Activated naive CD4-positive, alpha-beta T cell treated with anti-CD3 and anti-CD28 coated beads, Interleukin-2, amount 10 ng/mL, durations not matched to agents 7 days and 5 days (primary cell): ENCODE measurements at places on chromosomes 2 and 18.

DNA sequence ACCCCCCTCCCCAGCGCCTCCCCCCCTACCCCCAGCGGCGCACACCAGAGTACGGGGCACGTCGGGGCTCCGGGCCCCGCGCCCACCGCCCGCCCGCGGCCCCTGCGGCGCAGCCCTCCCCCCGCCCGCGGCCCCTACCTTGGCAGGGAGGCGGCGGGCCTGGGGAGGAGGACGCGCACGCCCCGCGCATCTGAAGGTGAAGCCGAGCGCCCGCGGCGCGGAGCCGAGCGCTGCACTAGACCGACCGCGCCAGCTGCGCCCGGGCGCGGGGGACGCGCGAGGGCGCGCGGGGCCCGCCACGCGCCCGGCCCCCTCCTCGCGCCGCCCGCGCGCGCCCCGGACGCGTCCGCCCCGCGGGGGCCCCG, at the start of gene ZNF516:
ZNF516 (minus strand) TSS at position 237 of the 365 bp plus-strand sequence. CDS start 52,188 bp downstream, outside the sequence.
- DNase-seq: peak; percentile 47

DNA sequence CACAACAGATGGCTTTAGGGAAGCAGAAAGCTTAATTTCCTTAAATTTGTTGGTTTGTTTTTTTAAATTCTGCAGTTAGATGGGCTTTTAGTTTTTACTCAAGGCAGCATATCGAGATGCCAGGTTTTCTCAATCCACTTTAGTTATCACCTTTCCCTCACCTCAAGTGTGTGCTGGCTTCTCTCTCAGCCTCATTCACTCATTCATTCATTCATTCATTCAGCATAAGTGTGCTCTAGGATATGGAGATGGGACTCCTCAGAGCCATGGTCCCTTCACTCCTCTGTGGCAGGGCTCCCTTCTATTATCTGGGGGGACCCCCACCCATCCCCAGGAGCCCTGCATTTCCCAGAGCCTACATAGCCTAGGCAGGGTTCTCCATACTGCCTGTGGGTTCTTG, 19.0 kb downstream of the VIL1 start:
- no peak for DNase-seq

DNA sequence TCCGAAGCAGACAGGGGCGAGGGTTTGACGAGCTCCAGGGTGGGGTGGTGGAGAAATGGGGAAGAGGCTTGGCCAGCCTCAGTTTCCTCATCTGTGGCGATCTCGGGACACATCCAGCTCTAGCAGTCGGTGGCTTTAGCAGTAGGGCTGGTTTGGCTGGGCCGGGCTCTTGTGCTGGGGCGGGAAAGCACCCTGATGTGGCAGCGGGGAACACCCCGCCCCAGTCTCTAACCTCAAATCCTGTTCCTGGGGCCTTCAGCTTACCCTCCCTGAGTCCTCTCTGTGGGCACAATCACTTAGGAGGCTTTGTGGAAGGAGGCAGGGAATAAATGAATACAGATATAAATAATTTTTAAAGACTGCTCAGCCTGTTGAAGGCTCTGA, 26.5 kb upstream of the MCFD2 start:
- peak; percentile 79 for DNase-seq

- DNase-seq: no peak
Observed at GRCh38 chr2:152657043-152657442, 60.2 kb downstream of the PRPF40A start.

DNA sequence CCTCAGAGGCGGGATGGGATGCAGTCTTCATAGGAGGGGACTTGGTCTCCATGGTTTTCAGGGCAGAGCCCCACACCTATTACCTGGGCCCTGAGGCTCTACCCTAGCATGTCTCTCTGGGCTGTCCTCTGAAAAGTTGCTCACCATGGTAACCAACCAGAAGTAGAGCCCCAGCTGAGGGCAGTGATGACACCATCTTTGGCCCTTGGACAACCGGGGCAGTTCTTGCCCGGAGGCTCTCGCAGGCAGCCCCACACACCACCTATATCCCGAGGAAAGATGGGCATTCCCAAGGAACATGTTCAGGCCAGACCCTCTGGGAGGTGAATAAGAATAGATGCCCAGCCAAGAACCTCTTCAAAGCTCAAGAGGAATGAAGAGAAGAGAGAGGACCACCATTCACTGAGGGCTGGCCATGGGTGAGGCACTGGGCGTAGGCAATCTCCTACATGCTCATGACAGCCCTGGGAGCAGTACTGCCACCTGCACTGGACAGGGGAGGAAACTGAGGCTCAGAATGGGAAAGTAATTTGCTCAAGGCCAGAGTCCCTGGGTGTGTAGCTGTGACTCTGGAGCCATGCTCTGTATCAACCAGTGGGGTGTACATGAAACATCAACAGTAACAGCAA, 72.5 kb downstream of the HS1BP3 start:
- no peak for DNase-seq

GRCh38 chr18:59686260-59686659, 11.0 kb downstream of the CCBE1 start:
- no peak for DNase-seq

GRCh38 chr2:63814114-63814513, 27.6 kb upstream of the UGP2 start:
- DNase-seq: no peak

DNA sequence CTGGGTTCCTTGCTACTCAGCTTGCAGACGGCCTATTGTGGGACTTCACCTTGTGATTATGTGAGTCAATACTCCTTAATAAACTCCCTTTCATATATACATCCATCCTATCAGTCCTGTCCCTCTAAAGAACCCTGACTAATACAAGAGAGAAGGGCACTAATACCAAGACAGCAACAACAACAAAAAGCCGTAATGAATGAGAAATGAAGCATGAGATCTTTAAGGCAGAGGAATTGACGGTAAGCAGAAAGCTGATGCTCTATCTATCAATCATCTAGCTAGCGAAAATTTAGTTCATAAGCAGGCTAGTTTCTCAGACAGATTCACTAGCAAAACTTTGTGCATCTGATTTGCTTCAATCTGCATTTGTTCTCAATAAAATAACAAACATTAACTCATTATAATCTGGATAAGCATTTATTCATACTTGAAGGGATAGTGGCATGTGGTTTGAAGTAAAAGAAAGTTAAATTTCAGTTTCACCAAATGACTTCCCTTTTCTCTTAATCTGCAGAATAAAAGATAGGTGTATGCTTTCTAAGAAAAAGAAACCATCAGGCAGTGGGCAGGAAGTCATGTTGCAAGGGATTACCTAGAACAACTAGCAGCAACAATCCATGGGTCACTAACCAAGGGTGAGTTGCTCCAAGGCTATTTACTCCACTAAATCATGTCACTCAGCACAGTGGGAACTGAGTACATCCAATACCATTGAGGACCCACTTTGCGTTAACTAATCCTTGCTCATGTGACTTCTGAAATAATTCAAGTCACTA, 376.5 kb downstream of the TMEM182 start:
- no peak for DNase-seq

- DNase-seq: no peak
Observed at GRCh38 chr18:77098029-77098428, 34.6 kb downstream of the MBP start.

GRCh38 chr2:69889302-69889701, 4.5 kb upstream of the SNRNP27 start:
- DNase-seq: no peak

DNA sequence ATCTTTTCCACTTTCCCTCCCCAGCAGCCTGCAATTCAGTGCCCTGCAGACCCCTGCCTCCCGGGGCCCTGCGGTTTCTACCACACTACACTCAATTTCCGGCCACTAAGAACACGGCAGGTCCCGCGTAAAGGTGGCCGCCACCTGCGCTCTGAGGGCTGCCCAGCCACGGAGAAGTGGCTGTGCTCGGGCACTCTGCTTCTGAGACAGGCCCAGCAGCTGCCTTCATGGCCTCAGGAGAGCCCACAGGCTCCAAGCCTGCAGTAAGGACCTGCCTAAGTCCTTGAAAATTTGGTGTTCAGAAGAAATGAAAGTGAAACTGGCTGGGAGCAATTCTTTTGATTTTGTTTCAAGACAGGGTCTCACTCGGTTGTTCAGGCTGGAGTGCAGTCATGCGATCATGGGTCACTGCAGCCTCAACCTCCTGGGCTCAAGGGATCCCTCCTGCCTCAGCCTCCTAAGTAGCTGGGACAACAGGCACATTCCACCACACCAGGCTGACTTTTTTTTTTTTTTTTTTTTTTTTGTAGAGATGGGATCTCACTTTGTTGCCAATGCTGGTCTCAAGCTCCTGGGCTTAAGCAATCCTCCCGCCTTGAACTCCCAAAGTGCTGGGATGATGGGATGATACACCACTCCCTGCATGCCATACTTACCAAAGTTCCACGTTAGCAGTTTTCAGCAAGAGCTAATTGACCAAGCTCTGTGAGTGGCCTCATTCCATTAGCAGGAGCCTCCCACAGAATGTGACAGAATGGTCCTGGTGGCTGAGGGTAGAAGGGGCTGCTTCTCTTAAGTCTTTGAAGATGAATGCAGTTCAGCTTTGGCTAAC, 14.6 kb upstream of the ALPP start:
- DNase-seq: peak; percentile 60

DNA sequence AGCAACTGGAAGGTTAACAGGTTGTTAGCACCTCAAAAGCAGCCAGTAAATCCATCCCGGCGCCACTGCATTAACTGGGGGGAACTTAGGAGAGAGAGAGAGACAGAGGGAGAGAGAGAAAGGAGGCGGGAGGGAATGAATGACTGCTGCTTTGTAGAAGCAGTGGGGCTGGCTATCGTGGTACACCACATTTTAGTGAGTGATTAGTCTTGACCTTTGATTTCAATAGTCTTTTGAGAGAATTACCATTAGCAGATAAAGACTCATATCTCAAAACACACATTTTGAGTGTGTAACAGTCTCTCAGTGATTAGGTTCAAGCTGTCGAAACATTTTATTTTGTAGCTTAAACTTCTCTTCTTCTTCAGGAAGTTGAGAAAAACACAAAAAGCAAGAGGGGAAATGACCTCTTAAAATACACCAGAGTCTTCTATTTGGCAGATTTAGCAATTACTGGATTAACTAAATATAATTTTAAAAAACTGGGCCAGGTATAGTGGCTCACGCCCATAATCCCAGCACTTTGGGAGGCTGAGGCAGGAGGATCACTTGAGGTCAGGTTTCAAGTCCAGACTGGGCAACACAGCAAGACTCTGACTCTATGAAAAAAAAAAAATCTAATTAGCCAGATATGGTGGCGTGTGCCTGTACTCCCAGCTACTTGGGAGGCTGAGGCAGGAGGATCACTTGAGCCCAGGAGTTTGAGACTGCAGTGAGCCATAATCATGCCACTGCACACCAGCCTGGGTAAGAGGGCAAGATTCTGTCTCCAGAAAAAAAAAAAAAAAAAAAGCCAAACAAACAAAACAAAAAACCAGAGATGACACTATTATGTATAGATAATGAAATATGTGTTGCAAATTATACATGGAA, 22.0 kb upstream of the PNO1 start:
- DNase-seq: no peak

- peak; percentile 64 for DNase-seq
Observed at GRCh38 chr2:237427769-237428506, 14.0 kb upstream of the COL6A3 start.

GRCh38 chr18:44452346-44452745, 228.3 kb upstream of the SETBP1 start:
- no peak for DNase-seq
